Left cardiac atrium (tissue), 4 donors: ENCODE measurements at places on chromosomes 1 and 21.

GRCh38 chr1:221719987-221720386 is 21.9 kb downstream of the DUSP10 start:
- DNase-seq, result no peak

DNA sequence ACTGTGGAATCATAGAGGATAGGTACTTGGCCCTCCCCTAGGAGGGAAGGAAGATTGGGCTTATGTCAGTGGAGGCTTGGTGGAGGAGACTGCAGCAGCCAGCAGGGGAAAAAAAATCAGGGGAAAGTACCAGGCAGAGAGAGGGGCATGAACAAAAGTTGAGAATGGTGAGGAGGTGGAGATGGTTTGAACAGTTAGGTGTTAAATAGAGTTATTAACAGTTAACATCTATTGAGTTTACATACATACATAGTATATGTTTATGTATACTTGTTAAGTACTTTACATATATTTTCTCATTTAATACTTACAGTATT is 136.5 kb upstream of the HNRNPU start:
- no peak for DNase-seq

GRCh38 chr1:87204441-87204840 is 124.2 kb upstream of the LMO4 start:
- DNase-seq, result no peak

DNA sequence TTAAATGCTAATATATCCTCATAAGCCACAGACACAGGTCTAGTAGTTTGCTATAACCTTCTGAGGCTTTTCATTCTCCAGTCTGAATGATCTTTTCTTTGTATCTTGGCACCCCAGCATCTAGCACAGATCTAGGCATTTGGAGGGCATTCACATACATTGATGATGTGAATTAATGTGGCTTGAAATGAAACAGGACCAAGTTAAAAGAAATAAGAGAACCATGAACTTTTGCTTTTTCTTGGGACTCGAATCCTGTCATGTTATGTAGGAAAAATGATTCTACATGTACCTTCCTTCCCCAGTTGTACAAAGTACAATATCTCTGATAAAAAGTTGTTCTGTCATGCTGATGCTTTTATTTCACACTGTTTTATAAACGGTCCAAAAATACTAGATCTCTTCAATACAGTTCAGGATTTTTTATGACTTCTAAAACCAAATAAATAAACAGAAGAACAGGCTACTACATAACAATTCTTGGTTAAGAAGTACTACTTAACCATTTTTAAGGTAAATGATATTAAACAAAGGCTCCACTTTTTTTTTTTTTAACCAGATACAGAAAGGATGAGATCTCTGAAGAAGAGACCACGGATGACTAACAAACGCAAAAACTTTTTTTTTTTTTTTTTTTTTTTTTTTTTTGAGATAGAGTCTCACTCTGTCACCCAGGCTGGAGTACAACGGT is 3.0 kb downstream of the SORT1 start:
- no peak for DNase-seq

DNA sequence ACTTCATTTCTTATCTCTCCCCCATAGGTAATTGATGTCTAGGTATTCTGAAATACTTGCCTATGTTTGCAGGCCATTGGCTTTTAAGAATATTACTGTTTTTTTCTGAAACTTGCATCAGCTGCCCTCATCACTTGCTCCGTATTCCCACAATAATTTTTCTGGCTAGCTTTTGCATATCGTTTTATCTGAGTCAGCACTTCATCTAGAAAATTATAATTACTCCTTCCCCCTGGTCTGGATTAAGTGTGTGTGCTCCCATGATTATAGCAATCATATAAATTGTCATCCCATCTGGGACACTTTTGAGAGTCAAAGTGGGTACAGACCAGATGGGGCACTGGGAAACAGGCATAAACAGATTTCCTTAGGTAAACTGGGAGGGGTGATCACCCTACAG is 583.2 kb upstream of the B3GALT2 start:
- DNase-seq, result no peak

DNA sequence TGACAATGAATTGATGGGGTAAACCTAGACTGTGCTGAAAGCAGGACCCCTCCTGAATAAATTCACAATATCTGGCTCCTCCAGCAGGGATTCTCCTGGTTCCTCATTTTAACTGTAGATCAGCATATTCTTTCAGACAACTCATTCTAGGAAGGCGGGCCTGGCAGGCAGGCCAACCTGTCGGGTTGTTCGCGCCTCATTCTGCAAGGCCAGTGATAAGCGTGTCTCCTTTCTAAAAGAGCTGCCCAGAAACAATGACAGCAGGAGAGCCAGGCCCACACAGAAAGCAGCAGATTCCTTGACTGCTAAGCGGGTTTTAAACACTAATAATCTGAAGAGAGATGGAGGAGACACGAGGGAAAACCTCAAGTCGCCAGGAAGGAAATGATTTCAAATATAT is 70.0 kb downstream of the NTPCR start:
- DNase-seq, result peak; percentile 25

DNA sequence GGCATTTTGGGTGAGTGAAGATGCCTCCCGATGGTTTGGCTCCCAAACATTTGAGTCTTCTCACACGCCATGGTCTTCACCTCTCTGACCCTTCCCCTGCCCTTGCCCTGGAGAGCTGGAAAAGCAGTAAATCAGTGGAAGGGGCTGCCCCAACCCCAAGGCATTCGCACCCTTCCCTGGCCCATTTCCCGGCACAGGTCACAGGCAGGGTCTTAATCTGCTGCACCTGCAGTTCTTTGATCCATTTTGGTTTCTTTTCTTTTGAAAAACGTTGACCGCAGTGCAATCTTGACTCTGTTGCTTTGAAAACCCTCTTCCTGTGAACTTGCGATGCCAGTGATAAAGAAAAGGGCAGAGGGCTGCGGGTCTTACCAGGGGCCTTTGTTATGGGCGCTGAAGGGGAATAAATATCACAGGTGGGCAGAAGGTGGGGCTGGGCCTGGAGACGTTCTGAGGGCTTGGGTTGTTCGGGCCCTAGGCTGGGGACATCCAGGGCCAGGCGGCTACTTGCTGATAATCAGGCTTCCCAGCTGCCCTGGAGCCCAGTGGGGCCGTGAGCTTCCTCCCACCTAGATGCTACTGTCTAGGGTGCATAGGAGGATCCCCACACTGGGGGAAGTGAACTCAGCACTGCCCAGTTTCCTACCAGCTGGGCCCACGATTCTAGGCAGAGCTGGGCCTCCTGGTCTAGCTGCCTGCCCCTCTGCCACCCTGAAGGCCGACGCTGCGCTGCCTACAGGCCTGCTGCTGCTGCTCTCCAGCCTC is 38.6 kb upstream of the EPS8L3 start:
- no peak for DNase-seq

DNA sequence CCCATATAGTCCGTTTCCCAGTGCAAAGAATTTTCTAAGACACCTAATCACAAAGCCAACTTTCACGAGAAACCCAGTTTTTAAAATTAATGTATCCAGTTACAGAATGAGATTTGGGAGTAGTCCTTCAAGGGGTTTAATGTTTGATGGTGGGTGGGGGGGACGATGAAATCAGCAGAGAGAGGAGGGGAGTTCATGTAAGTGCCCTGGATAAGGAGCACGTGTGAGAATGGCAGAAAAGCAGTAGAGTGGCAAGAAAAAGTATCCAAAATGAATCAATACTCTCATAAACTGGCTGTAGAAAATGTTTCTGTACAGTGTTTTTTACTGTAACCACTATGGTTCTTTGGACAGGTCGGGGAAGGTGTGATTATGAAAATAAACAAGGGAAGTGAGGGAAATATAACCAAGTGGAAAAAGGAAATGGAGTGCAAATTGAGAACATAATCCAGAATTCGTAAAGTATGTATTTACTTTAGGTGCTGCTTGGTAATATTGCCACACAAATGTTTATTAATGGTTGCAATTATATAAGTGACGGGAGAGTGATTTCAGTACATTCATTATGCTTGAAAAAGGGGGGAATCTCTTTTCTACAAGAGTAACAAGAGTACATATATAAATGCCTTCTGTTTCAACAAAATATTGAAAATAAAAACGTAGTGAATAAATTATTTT is 118.7 kb upstream of the RRP15 start:
- no peak for DNase-seq

DNA sequence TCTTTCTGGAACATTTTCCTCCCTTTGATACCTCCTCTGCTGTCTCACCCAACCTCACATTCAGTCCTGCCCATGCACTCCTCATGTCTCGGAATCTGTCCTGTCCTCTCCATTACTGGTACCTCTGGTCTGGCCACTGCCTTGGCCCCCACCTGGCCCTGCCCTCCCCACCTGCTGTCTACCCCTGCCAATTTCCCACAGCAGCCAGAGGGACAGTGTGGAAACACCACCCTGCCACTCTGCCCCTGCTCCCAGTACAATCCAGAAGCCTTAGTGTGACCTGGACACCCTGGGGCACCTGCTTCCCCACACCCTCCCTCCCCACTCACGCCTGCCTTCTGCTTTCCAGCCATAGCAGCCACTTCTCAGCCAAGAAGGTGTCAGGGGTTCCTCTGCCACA is 534.4 kb downstream of the MATN1 start:
- no peak for DNase-seq

- DNase-seq, result no peak
Measured at GRCh38 chr1:25123551-25123950, 108.8 kb downstream of the SYF2 start.

- no peak for DNase-seq
Measured at GRCh38 chr1:31346785-31347184, 26.1 kb downstream of the FABP3 start.

DNA sequence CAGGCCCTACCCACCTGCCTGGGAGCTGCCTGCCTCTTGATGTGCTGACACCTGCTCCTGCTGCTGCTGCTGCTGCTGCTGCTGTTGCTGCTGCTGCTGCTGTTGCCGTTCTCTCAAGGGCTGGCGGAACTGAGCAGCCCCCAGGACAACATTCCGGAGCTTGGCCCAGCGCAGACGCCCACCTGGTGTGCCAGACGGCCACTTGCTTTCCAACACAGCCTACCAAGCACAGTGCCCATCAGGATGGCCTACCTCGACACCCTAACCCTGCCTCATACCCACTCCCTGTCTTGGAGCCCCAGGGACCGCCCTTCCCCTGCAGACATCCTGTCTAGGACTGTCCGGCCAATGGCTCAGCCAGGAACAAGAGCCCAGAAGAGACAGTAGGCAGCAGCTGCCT is 11.8 kb downstream of the DENND4B start:
- DNase-seq, result no peak

DNA sequence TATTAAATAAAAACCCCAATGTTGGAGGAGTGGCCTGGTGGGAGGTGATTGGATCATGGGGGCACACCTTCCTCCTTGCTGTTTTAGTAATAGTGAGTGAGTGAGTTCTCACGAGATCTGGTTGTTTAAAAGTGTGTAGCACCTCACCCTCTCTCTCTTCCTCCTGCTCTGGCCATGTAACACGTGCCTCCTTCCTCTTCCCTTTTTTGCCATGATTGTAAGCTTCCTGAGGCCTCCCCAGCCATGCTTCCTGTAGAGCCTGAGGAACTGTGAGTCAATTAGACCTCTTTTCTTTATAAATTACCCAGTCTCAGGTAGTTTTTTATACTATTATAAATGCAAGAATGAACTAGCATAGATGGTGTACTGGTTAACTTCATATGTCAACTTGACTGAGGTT is 68.0 kb downstream of the CCDC30 start:
- DNase-seq, result no peak

DNA sequence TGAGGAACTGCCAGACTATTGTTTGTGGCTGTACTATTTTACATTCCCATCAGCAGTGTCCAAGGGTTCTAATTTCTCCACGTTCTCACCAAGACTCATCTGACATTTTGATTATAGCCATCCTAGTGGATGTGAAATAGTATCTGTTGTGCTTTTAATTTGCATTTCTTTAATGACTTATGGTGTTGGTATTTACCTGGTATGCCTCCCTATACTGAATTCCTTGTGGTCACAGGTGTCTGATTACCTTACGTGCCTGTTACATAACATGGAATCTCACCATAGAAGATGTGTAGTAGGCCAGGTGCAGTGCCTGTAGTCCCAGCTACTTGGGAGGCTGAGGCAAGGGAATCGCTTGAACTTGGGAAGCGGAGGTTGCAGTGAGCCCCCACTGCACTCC is 13.5 kb downstream of the ZYG11A start:
- no peak for DNase-seq

GRCh38 chr21:35438643-35439404 is 389.7 kb upstream of the RUNX1 start:
- no peak for DNase-seq

- DNase-seq, result no peak
Measured at GRCh38 chr1:83828456-83828855, 170.5 kb downstream of the TTLL7 start.

GRCh38 chr21:43801006-43801783 is 11.8 kb downstream of the RRP1 start:
- peak; percentile 15 for DNase-seq
